Renal cortex interstitium (tissue), 15 donors: ENCODE measurements at places on chromosomes 16 and 17. TPM values are rescaled to one million over a fixed set of nuclear protein-coding genes. Genes with fewer than 3 reads are reported as not detected.

C16orf74 gene
- polyA plus RNA-seq = 4.0 TPM

CPNE2 gene
- polyA plus RNA-seq = 35.4 TPM

ARL5C gene
- polyA plus RNA-seq = 0.44 TPM

SMG1 gene
- 71.6 TPM for polyA plus RNA-seq

- no peak for DNase-seq
Measured at GRCh38 chr16:17469011-17469740, 1.6 kb downstream of the XYLT1 start.

SYCE1L gene
- polyA plus RNA-seq = 7.1 TPM

- no peak for DNase-seq
Measured at GRCh38 chr16:88072571-88073001, 121.4 kb downstream of the BANP start.

DNA sequence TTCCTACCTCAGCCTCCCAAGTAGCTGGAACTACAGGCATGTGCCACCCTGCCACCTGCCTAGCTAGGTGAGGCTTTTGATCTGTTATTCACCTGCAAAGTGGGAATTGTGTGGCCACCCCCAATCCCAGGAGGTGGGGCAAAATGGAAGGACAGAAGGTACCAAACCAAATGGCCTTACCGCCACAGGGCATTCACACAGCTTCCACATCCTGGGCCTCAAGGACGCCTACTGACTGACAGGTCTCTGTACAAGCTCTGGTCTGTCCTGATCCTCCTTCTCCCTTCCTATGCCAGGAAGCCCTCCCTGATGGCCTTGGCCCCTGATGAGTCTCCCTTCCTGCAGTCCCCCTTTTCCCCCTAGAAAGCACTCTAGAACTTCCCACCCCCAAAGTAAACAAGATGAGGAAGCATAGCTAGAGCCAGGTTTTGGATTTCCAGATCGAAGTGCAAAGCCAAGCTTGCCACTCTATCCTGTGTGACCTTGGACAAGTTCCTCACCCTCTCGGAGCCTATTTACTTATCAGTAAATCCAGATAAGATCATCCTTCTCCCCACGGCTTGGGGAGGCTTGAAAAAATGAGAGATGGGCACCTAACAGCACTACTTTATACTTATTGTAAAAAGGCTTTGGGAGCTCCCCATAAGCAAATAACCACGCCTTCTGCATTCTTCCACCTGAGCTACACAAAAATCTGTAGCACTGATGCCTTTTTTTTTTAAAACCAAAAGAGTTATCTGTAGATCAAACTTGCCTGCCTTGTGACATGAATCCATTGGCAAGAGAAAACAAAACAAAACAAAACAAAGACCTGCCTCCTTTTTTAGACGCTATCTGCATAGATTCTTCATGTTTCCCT lies 4.5 kb downstream of the PLLP start:
- DNase-seq = no peak

GRCh38 chr16:1785846-1786170 lies 3.0 kb downstream of the NUBP2 start:
- no peak for DNase-seq

GRCh38 chr17:77445760-77446532 lies 305.2 kb downstream of the SEC14L1 start:
- no peak for DNase-seq

TPSG1 gene
- 1.7 TPM for polyA plus RNA-seq

DLX3 gene
- 0.92 TPM for polyA plus RNA-seq

CDK5RAP3 gene
- polyA plus RNA-seq = 186 TPM

DNA sequence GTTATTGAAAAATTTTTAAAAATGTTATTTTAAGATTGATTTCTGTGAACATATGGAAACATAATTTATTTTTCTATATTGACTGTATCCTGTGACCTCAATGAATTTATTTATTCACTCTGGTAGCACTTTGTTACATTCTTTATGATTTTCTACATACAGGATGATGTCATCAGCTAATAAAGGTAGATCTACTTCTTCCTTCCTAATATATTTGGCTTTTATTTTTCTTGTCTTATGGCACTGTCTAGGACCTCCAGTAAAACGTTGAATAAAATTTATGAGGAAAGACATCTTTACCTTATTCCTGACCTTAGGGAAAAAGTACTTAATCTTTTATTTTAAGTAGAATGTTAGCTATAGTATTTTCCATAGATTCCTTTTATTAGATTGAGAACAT lies 78.8 kb upstream of the MAF start:
- DNase-seq = no peak

- DNase-seq = no peak
Measured at GRCh38 chr17:50916708-50917417, 50.7 kb upstream of the TOB1 start.

DNA sequence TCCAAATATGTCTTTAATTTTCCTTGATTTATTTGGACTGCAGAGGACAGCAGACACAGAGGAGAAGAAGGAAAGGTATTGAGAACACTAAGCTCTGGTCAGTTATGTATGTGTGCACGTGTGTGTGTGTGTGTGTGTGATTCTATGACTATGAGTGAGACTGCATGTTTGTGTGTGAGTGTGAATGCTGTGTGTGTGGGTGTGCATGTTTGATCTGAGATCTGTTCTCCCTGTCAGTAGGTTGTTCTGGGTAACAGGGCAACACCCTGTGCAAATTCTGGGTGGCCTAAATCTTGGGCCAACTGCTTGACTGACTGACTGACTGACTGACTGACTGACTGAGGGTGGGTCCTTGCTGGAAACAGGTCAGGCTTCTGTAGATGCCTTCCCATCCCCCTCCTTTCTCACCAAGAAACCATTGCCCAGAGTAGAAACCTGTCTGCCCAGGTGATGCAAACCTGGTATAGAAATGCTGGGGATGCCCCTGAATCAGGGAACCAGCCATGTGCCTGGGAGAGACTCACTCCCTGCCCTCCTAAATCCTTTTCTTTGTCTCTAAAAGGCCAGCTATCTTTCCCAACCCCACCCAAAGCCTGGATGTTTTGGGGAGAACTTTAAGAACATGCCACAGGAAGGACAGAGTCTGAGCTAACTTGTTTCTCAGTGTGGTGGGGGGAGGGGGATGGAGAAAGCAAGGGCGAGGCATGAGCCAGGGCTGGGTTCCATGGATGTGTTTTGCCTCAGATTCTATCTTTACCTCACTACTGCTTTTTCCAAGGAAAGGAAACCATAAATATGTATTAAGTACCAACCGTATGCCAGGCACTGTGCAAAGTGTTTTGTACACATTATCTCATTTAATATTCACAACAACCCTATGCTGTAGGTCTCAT lies 4.5 kb upstream of the NR1D1 start:
- DNase-seq = no peak

- DNase-seq = no peak
Measured at GRCh38 chr17:82217530-82218204, 5.0 kb upstream of the CCDC57 start.

DNA sequence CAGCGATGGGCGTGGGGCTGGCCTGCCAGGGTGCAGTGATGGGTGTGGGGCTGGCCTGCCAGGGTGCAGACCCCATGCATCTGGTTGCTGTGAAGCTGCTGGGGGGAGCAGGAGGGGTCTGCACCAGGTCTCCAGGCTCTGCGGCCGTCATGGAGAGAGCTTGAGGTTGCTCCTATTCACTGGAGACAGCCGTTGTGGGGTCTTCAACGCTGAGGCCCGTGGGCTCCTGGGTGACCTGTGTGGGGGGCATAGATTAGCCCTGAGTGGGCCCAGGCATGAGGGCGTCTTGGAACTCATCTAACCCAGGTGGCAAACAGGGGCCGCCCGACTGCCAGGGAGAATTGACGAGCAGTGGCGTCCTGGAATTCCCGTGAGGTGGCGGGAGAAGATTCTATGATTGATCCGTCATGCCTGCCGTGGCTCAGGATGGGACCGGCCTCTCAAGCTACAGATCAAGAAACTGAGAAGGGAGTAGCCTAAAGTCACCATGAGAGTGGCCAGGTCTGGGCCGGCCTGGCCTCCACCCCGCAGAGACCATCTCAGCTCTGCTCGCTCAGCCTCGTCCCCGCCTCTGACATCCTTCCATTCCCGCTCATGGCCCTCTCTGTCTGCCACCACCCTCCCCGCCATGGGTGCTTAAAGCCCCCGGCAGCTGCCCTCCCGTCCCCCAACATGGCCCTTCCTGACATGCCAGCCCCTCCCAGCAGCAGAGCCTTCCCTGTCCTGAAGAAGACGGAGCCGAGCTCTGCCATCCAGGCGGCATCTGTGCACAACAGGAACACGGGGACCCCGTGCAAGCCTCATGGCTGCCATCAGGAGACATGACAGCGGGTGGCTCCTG lies 50.7 kb upstream of the ACSF3 start:
- no peak for DNase-seq

GRCh38 chr16:82046541-82046940 lies 11.5 kb downstream of the HSD17B2 start:
- DNase-seq = no peak

DNA sequence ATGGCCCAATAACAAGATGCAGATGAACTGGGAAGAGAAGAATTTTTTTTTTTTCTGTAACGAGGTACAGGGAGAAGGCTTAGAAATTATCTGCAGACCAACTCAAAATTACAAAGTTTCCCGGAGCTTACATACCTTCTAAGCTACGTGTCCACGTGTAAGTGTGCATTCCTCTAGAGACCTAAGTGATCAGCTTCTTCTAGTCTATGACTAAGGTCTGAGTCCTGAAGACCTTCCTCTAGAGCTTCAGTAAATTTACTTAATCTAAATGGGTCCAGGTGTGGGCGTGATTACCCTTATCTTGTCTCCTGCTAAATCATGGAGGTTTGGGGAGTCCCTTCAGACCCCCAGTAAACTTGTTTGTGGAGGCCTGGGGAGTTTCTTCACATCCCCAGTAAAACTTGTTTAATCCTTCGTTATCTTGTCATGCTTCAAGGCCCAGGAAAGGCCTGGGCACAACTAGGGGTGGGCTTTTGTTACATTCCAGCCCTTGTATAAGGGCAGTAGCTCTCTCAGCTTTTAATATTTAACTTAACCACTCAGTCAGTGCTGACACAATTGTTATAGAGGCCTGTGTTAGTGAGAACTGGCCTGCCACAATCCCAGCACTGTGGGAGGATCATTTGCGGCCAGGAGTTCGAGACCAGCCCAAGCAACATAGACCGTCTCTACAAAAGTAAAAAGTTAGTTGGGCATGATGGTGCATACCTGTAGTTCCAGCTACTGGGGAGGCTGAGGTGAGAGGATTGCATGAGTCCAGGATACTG lies 342.3 kb downstream of the SNX29 start:
- peak; percentile 29 for DNase-seq

HAS3 gene
- 3.1 TPM for polyA plus RNA-seq

- DNase-seq = no peak
Measured at GRCh38 chr16:64910356-64910755, 211.5 kb downstream of the CDH11 start.

- DNase-seq = no peak
Measured at GRCh38 chr17:68417317-68417716, 40.0 kb downstream of the WIPI1 start.

DNA sequence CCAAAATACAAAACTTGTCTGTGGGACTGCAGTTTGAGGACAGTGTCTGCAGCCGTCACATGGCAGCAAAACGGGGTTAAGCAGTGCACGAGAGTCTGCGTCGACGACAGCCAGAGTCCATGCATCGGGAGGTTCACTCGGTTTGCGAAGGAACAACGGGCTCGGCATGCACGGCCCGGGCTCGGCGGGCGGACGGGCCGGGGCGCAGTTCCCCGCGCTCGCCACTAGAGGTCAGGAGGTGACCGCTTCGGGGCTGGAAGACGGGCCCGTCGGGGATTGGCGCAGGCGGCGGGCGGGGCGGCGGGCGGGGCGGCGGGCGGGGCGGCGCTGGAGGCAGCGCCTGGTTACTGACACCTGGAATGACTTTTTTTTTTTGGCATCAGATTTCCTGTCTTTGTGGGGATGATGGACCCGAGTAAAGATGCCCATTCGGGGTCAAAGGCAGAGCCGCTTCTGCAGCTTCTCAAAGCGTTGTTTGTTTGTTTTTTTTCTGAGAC lies 6.5 kb downstream of the SCGB1C2 start:
- peak; percentile 70 for DNase-seq

DNA sequence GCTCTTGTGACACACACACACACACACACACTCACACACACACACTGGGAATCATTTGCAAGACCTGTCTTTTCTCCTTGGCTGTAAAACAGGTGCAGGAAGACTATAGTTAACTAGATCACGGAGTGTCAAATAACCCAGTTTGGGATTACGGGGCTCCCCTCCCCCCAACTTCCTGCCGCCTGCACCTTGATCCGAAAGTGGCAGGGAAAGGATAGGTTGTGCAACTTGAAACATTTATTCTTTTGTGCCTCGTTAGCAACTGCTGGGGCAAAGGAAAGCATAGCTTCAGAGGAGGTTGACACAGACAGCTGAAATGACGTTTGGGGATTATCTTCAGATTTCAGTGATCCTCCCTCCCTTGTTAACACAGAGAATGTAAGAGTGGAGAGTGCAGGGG lies 149.5 kb downstream of the NTN1 start:
- no peak for DNase-seq

- DNase-seq = no peak
Measured at GRCh38 chr17:14123619-14124278, 54.4 kb downstream of the COX10 start.

VPS35L gene
- 60.6 TPM for polyA plus RNA-seq

CCL22 gene
- polyA plus RNA-seq = 0.12 TPM

MYH10 gene
- polyA plus RNA-seq = 236 TPM

GRCh38 chr16:72530434-72530833 lies 358.5 kb upstream of the PMFBP1 start:
- no peak for DNase-seq

DNA sequence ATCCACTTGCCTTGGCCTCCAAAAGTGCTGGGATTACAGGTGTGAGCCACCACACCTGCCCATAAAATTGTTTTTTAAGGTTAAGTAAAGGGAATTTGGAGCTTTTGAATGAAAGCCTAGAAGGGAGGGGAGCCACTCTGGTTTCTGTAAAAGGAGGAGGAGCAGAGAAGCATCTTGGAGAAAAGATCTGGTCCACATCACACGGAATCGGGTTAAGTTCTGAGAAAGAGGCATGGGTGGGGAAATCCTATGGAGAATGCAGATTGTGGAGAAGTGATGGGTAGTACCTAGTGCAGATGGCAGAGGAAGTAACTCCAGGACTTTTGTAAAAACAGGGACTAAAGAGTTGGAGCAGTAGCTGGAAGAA lies 18.3 kb upstream of the CEP112 start:
- DNase-seq = no peak

DNA sequence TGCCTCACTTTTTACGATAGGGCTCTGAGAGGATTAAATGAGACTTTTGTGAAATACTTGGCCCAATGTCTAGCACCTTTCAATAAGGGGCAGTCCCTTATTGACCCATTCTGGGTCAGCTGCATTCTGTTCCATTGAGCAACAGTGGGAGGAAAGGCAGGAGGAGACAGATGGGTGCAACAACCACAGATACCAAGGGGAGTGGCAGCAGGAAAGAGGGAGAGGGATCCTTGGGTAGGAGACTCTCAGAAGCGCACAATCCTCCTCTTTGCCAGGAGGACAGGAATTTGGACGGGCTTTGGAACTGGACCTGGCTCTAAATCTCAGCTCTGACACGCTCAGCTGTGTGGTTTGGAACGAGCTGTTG lies 3.5 kb downstream of the PIPOX start:
- no peak for DNase-seq

GRCh38 chr16:82341146-82341669 lies 171.2 kb upstream of the MPHOSPH6 start:
- no peak for DNase-seq
